ENCODE measurements at places on chromosomes 5 and 9. TPM values are rescaled to one million over a fixed set of nuclear protein-coding genes. Genes with fewer than 3 reads are reported as not detected.

The GARIN3 gene
- polyA plus RNA-seq, result not detected

DNA sequence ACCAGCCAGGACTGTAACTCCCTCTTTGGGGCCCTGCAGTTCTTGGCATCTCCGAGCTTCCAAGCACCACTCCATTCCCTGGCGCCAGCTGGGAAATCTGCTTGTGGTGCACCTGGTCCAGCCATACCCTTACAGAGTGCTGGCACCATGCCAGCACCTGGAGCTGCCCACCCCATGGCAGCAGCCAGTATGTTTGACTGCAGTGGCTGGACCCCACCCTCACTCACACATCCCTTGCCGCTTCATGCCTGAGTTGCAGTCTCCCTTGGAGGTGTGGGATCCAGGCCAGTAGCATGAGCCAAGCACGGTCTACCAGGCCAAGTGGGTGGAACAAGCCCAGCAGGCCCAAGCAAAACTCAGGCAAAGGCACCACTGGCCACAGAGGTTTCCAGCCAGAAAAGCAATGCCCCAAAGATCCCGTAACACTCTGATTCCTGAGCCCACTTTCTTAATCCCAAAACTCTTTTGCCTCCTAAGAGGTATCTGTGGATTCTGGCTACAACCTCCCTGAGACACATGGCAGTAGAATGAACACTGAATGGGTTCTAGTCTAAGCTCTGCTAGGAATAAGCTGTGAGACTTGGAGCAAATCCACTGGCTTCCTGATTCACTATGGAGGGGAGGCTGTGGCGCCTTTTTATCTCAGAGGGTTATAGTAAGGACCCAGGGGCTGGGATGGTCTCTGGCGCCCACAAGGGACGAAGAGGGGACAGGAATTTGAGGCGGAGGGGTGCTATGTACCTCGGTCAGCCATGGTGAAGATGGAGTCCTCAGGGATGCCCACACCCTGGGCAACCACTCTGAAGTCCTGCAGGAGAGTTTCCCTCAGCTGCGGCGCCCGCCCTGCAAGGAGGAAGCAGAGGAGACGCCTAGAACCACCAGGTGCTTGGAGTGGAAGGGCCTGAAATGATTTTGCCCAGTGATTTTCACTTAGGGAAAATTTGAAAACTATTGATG is 5.6 kb downstream of the AMBP start:
- no peaks in the 10 kb centered on the region for H3K4me1 ChIP-seq
- no peak overlapping the region for H3K27ac ChIP-seq
- no peaks in the 10 kb centered on the region for H3K36me3 ChIP-seq

The POLR1E gene
- polyA plus RNA-seq, result 16.7 TPM

DNA sequence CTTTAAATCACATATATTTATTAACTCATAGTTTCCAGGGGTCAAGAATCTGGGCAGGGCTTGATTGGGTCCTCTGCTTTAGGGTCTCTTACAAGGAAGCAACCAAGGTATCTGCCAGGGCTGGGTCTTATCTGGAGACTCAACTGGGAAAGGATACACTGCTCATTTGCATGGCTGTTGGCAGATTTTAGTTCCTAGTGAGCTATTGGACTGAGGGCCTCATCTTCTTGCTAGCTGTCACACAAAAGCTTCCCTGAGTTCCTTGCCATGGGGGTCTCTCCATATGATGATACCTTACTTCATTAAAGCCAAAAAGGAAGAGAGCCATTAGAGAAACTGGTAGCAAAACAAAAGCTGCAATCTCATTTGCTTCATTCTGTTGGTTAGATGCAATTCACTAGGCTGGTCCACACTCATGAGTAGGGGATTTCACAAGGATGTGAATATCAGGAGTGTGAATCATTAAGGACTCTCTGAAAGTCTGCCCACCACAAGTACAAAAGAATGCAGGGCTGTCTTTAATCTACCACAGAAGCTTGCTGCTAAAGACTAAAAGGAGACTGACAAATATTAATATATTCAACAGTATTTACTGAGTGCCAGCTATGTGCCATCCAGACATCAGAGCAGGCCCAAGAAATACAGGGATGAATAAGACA is 42.0 kb upstream of the TIMD4 start:
- DNase-seq, result no peak
- H3K36me3 ChIP-seq, result peaks cover 17% of the 10 kb centered on the region
- no peak overlapping the region for H3K4me3 ChIP-seq
- H3K4me1 ChIP-seq, result peaks cover 15% of the 10 kb centered on the region
- no peak overlapping the region for H3K27ac ChIP-seq

DNA sequence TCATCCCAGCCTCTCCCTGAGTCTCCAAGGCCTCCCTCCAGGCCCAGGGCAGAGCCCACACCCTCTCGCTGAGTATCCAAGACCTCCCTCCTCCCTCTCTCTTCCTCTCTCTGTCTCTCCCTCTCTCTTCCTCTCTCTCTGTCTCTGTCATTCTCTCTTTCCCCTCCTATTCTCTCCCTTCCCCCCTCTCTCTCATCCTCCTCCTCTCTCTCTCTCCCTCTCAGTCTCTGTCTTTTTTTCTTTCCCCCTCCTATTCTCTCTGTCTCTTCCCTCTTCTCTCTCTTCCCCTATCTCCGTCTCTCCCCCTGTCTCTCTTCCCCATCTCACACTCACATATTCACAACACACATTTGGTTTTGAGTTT is 8.1 kb downstream of the SLC6A19 start:
- H3K36me3 ChIP-seq, result no peaks in the 10 kb centered on the region
- peaks cover 6% of the 10 kb centered on the region for H3K27me3 ChIP-seq
- H3K4me1 ChIP-seq, result no peaks in the 10 kb centered on the region
- H3K4me3 ChIP-seq, result no peak overlapping the region
- no peak overlapping the region for H3K27ac ChIP-seq

GRCh38 chr9:90552317-90552716 is 90.3 kb downstream of the DIRAS2 start:
- peaks cover 5% of the 10 kb centered on the region for H3K27me3 ChIP-seq
- DNase-seq, result no peak
- no peak overlapping the region for H3K4me3 ChIP-seq
- H3K36me3 ChIP-seq, result no peaks in the 10 kb centered on the region
- no peak overlapping the region for H3K27ac ChIP-seq

- H3K27me3 ChIP-seq, result peaks cover 5% of the 10 kb centered on the region
- H3K4me3 ChIP-seq, result peak overlapping the region; percentile 87
- no peak for DNase-seq
These were observed 955 bp upstream of the GALNT12 start for GRCh38 chr9:98806394-98807035.

DNA sequence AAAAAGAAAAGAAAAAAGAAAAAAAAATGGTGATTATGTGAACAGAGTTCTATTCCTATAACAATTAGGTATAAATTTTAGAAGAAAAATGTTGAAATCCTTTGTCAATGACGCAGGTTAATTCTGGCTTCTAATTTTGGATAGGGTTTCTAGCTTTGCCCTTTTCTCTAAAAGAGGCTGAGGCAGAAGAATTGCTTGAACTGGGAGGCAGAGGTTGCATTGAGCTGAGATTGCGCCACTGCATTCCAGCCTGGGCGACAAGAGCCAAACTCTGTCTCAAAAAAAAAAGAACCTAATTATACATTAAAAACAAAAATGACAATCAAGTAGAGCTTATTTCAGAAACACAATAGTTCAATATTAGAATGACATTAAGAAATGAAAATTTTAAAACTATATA is 2.9 kb downstream of the STXBP1 start:
- no peak overlapping the region for H3K27ac ChIP-seq
- H3K27me3 ChIP-seq, result peaks cover 17% of the 10 kb centered on the region
- H3K36me3 ChIP-seq, result no peaks in the 10 kb centered on the region
- DNase-seq, result no peak

DNA sequence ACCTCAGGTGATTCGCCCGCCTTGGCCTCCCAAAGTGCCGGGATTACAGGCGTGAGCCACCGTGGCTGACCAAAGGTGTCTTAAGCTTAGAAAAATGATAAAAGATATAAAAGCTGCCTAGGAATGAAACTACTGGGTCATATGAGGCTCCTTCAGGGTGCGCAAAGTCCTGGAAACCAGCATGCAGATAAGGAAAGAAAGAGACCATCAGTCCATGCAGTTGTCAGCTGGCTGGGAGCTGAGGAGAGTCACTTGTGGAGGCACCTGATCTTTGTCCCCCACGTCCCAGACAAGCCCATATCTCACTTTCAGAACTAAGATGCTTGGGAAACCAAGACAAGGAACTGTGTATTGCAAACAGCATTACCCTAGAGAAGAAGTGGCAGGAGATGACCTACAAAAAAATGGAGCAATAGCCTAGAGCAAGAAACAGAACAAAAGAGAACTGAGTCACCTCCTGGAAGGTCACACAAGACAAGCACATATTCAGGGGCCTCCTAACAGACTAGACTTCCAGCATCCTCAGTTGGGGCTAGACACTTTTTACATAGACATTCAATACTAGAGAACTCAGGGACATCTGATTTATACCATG is 2.8 kb upstream of the CCDC125 start:
- peaks cover 9% of the 10 kb centered on the region for H3K27me3 ChIP-seq
- H3K4me1 ChIP-seq, result peaks cover 27% of the 10 kb centered on the region
- DNase-seq, result no peak
- H3K36me3 ChIP-seq, result peaks cover 4% of the 10 kb centered on the region
- H3K27ac ChIP-seq, result no peak overlapping the region

DNA sequence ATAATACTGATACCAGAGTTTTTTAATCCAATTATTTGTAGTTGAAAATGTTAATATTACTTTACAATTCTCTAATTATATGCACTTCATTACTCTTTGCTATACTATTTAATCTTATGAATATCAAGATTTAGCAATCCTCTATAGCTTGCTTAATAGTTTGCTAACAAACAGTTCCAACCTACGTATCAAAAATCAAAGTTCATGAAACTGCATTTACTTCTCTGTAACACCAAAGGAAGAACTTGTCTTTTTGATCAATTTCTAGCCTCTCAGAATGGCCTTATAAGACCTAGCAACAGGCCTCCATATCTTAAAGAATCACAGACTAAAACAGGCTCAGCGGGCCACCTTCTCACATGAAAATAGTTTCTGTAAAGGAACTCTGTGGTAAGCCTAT is 68.9 kb downstream of the ADAMTS6 start:
- H3K27me3 ChIP-seq, result no peaks in the 10 kb centered on the region
- H3K4me1 ChIP-seq, result no peaks in the 10 kb centered on the region
- H3K36me3 ChIP-seq, result no peaks in the 10 kb centered on the region
- no peak for DNase-seq
- H3K4me3 ChIP-seq, result no peak overlapping the region

GRCh38 chr5:115418788-115419187 is 122.3 kb upstream of the CCDC112 start:
- no peak overlapping the region for H3K4me3 ChIP-seq
- H3K27ac ChIP-seq, result no peak overlapping the region
- H3K27me3 ChIP-seq, result peaks cover 11% of the 10 kb centered on the region
- no peaks in the 10 kb centered on the region for H3K36me3 ChIP-seq
- no peak for DNase-seq

DNA sequence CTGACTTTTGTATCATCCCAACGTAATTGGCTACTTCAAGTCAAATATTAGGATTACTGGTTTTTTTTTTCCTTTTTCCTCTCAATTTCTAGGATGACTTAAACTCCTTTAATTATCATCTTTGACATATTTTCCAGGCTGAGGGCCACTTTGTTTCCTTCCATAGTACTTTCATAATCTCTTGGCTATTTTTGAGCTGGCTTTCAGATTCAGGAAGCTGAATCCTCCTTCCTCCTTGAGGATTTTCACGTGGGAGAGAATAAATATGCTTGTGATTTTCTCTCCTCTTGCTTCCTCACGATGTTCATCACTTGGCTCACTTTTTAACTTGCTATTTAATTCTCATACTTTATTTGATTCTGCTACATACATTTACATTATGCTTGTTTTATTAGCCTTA is 88.1 kb downstream of the ITGA1 start:
- DNase-seq, result no peak
- peaks cover 1% of the 10 kb centered on the region for H3K27me3 ChIP-seq
- H3K4me3 ChIP-seq, result no peak overlapping the region
- no peaks in the 10 kb centered on the region for H3K4me1 ChIP-seq
- no peak overlapping the region for H3K27ac ChIP-seq

The IL17B gene
- not detected for polyA plus RNA-seq

GRCh38 chr9:121663591-121663990 is 12.2 kb downstream of the DAB2IP start:
- DNase-seq, result no peak
- H3K27ac ChIP-seq, result no peak overlapping the region
- no peaks in the 10 kb centered on the region for H3K36me3 ChIP-seq

DNA sequence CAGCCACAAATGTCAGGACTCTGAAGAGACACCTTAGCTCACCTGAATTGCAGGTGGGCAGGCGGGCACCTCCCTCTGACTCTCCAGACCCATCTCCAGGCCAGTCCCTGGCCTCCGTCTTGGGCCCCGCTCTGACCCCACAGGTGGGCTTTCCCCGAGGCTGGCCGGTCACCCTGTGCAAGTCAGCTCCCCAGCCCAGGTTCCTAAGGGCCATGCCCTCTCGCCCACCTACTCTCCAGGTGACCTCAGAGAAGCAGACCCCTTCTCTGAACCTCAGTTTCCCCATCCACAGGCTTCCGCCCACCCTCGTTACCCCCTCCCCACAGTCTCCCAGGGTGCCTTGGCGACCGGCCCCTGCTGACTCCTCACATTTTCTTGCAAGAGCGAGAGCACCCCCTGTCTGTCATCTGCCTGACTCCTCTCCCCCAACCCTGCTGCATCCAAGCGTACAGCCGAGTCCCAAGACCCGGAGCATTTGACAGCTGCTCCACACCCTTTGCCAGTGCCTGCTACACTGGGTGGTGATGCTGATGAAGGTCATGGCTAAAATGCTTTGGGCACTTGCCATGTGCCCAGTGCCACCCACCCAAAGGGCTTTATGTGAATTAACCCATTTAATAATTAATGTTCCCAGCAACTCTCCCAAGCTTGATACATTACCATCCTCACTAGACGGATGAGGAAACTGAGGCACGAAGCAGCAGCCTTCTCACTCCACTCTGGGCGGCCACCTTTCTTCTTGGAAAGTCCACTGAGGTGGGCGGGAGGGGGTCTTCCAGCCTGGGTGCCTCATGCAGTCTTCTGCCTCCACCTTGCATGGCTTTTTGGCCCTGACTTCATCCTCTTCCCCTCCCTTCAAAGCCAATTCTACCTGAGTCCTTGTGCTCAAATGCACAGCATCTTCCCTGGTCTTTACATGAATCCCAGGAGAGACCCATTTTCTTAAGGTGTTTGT is 51.1 kb upstream of the ORM1 start:
- no peak overlapping the region for H3K27ac ChIP-seq
- no peaks in the 10 kb centered on the region for H3K36me3 ChIP-seq
- DNase-seq, result no peak
- peaks cover 2% of the 10 kb centered on the region for H3K27me3 ChIP-seq

The SLC25A2 gene
- not detected for polyA plus RNA-seq

All from immature natural killer cell (primary cell).